ENCODE measurements at places on chromosomes 3 and 15.

- DNase-seq: no peak
Observed at GRCh38 chr3:134753999-134754742, 40.9 kb upstream of the EPHB1 start.

DNA sequence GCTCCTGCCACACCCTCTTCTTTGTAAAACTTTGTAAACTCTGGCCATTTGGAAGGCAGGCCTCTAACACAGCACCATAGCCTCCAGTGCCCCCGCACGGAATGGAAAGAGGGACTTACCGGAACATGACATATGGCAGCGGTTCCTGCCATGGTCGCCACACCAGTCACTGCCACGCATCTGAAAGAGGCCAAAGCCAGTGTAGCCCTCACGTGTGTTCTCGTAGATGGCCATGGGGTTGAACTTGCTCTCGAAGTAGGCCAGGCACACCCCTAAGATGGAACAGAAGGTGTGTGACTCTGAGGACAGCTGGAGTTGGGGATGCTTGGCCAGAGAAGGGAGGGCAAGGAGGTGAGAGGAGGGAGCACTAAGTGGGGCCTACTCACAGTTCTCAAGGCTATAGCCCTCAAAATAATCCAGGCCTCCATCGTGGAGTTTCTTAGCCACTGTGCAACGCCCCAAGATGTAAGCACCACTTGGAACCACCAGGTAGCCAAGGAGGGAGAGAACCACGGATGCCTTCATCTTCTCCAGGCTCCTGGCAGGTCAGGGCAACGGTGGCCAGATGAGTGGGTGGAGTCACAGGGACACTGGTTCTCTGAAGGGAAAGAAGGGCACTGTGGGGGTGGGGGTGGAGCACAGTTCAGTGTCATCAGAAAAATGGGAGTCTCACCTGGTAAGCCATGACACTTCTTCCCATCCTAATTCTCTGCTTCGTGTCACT, 3.5 kb downstream of the LYZL4 start:
- DNase-seq: no peak

DNA sequence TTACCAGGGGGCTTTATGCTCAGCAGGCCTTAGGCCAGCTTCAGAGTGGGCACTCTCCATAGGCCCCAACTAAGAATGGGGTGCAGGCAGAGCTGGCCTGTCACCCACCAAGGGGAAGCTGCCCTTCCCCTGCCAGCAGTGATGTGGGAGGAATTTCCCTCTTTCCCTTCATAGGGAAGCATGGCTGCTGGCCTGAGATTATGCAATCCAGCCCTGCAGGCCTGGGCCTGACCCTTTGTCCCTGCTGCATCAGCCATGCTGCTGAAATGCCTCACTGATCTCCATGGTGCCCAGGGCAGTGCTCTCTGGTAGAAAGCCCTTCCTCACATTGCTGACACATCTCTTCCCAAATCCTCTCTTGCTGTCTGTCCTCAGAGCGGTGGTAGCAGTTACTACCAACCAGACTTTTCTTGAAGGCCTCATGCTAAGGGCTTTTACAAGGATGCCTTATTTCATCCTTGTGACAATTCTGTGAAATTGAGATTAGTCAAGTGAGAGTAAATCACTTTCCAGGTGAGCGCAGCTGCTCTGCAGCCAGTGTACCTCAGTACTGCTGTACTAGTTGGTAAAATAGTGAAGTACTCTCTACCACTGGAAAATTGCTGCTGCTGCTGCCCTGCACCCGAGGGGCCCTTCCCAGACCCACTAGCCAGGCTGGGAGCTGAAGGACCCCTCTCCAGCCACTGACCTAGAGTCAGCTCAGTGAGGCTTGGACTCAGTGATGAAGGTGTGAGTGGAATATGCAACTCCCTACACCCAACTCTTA, 33.8 kb downstream of the MRAS start:
- DNase-seq: no peak

GRCh38 chr3:55330355-55330754, 156.8 kb downstream of the WNT5A start:
- DNase-seq: no peak

DNA sequence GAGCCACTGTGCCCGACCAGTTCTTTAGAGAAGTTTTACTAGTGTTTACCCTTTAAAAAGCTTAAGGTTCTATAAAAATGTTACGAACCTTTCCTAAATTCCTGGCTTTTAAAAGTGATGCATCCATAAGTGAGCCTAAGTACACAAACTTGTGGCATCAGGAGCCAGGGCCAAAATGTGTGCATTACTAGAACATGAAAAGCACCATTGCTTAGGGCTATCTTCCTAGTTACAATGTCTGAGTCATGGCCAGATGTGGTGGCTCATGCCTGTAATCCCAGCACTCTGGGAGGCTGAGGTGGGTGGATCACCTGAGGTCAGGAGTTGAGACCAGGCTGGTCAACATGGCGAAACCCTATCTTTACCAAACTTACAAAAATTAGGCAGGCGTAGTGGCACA, 39.9 kb downstream of the LEO1 start:
- DNase-seq: no peak

GRCh38 chr15:100635406-100636071, 33.1 kb downstream of the ASB7 start:
- DNase-seq: no peak

GRCh38 chr3:15326673-15327072, 5.7 kb downstream of the SH3BP5 start:
- DNase-seq: no peak

- no peak for DNase-seq
Observed at GRCh38 chr15:41520636-41521035, 7.0 kb upstream of the LTK start.

DNA sequence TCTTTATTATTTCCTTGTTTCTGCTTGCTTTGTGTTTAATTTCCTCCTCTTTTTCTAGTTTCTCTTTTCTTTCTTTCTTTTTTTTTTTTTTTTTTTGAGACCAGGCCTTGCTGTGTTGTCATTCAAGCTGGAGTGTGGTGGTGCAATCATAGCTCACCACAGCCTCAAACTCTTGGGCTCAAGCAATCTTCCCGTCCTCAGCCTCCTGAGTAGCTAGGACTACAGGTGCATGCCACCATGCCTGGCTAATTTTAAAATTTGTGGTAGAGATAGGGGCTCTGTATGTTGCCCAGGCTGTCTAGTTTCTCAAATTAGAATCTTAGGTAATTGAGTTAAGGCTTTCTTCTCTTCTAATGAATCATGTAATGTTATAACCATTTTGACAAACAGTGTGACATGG, 22.4 kb downstream of the SLMAP start:
- DNase-seq: no peak

DNA sequence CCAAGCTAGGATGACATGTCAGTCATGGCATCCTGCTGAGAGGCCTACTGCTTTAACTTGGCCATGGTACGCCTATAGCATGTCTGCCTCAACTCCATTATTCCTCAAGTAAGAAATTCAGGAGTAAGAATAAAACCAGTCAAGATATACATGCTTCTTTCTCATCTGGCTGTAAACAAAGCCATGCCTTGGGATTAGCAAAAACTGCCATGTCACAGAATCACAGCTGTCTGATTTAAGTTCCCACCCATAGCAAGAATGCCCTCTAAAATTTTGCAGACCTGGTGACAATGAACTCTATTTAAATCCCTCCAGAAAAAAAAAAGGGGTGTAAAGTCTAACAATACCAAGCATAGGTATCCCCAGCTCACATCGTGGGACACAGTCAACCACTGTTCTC, 55.6 kb upstream of the ACAN start:
- no peak for DNase-seq

DNA sequence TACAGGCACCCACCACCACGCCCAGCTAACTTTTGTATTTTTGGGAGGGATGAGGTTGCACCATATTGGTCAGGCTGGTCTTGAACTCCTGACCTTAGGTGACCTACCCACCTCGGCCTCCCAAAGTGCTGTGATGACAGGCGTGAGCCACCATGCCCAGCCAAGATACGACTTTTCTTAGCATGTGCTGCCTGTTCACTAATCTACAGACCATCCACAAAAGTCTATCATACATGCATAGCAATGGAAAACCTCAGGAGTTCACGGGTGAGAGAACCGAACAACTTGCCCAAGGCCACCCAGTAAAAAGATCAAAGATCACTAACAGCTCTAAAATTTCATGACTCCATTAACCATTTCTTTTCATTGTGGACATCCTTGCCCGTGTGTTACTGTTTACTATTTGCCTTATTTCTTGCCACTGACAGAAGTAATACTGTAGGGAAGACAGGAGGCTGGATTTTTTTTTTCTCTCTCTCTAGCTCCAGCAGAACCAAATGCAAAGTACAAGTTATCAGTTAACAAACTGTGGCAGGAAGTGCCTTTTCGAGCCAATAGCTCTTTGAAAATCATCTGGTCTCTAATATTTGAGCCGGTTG, 92.3 kb downstream of the FOXP1 start:
- DNase-seq: no peak

- DNase-seq: no peak
Observed at GRCh38 chr15:63726491-63726890, 107.3 kb downstream of the HERC1 start.

DNA sequence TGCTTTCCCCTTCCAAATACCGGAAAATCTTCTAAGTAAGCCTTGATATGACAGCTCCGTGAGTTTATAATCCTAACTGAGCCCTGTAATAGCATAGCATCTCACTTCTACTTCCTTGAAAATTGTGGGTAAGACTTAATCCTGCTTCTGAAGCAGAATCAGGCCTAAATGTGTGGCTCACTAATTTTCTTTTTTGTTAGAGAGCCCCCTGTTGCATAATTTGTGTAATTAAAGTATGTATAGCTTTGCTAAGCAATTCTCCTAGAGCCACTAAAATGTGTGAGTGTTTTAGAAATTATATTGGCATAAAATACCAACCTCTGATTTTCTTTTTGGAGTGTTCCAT, 304.4 kb downstream of the FGF12 start:
- DNase-seq: no peak

DNA sequence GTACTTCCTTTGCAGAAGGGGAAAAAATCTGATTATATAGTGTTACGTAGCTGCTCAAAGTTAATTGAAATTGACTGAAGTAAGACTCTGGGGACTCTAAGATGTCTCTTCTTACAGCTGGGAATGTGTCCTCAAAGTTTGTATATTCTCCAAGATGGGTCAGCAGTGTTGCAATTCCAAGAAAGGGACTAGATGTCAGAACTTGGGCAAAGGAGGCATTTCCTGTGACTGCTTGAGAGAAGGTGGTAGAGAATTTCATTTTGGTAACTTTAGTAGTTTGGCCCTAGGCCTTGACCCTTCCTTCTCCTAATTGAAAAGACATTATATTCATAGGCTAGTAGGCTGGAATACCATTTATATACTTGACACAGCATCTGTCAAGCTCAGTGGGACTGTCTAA, 33.9 kb downstream of the PTPRG start:
- no peak for DNase-seq

- no peak for DNase-seq
Observed at GRCh38 chr15:45641374-45641781, 6.5 kb downstream of the SQOR start.

DNA sequence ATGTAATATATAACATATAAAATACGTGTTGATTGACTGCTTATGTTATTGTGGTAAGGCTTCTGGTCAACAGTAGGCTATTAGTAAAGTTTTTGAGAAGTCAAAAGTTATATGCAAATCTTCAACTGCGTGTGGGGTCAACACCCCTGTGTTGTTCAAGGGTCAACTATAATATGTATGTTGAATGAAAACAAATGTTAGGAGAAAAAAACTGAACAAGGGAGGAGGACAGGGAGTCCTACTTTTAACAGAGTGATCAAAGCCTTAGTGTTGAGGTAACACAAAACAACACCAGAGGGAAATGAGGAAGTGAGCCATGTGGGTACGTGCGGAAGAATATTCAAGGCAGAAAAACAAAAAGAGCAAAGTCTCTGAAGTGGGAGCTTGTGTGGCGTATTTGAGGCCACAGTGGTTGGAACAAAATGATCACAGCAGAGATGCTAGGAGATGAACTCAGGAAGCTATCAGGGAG, 62.5 kb downstream of the SFMBT1 start:
- DNase-seq: peak; percentile 40

DNA sequence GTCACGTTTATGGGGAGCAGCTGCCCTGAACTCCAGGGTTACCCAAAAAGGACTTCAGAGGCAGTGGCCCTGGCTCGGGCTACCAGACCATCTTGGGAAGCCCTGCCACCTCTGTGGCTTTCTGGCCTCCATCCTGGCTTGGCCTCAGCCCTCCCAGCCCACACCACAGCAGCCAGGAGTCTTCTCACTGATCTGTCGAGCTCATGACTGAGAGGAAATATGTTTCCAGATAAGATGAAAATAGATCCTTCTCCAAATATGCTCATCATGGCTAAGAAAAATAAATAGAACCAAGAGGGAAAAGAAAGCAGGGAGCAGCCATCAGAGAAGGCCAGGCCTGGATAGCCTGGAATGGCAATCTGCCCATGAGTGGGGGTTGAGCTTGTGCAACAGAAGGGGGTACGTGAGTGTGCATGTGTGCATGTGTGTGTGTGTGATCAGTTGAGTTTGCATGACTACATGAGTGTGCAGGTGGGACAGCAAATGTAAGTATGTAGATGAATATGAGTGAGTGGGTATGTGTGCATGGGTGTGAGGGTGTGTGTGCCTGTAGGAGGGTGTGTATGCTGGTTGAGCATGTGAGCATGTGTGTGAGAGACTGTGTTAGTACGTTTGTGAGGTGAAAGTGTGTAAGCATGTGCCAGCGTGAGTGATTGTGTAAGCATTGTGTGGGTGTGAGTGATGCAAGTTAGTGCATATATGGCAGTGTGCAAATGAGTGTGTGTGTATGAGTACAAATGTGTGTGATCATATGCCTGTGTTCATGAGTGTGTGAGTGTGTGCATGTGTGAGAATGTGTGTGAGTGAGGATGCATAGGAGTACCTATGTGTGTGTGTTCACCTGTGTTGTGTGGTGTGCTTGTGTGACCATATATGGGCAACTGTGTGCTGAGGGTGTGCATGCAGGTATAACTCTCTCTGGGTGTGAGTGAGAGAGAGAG, 9.9 kb upstream of the RFT1 start:
- no peak for DNase-seq

DNA sequence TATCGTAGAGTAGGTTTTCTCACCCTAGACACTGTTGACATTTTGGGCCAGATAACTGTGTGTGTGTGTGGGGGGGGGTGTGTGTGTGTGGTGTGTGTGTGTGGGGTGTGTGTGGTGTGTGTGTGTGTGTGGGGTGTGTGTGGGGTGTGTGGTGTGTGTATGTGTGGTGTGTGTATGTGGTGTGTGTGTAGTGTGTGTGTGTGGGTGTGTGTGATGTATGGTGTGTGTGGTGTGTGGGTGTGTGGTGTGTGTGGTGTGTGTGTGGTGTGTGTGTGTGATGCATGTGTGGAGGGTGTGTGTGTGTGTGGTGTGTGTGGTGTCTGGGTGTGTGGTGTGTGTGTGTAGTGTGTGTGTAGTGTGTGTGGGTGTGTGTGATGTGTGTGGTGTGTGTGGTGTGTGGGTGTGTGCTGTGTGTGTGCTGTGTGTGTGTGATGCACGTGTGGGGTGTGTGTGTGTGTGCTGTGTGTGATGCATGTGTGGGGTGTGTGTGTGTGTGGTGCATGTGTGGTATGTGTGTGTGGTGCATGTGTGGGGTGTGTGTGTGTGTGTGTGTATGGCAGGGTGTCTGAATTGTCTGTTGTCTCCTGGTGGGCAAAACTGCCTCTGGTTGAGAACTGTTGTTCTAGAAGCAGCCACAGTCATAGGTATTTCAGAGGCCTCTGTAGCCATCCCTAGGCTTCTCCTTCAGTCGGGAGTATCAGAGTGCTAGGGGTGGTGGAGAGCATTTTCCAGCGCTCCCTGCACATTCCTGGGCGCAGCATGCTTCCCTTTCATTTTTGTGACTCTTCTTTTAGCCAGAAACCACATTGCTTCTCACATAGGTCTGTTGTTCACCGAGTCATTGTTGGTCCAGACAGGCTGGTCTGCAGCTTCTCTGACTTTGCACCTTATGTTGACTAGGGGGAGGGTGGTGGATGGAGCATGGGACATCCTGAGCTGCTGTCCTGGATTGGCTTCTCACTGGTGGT, 84.4 kb downstream of the THSD4 start:
- DNase-seq: no peak

- no peak for DNase-seq
Observed at GRCh38 chr3:113151461-113152031, 59.8 kb upstream of the BOC start.

All from T-helper 9 cell (primary cell).